ENCODE measurements at places on chromosomes 3 and 15.
A peak's percentile ranks its signal among the peaks of the same experiment; 100 is the strongest.

- no peak for DNase-seq
These were observed 297.2 kb downstream of the ARPP21 start for GRCh38 chr3:35936571-35936970.

GRCh38 chr3:107818025-107818424 is 272.8 kb downstream of the CD47 start:
- no peak for DNase-seq

GRCh38 chr15:41558400-41559238 is at the start of gene TYRO3:
TYRO3 (plus strand) TSS chr15:41559212; CDS start chr15:41559258, 46 bp downstream.
- DNase-seq: peak; percentile 41

DNA sequence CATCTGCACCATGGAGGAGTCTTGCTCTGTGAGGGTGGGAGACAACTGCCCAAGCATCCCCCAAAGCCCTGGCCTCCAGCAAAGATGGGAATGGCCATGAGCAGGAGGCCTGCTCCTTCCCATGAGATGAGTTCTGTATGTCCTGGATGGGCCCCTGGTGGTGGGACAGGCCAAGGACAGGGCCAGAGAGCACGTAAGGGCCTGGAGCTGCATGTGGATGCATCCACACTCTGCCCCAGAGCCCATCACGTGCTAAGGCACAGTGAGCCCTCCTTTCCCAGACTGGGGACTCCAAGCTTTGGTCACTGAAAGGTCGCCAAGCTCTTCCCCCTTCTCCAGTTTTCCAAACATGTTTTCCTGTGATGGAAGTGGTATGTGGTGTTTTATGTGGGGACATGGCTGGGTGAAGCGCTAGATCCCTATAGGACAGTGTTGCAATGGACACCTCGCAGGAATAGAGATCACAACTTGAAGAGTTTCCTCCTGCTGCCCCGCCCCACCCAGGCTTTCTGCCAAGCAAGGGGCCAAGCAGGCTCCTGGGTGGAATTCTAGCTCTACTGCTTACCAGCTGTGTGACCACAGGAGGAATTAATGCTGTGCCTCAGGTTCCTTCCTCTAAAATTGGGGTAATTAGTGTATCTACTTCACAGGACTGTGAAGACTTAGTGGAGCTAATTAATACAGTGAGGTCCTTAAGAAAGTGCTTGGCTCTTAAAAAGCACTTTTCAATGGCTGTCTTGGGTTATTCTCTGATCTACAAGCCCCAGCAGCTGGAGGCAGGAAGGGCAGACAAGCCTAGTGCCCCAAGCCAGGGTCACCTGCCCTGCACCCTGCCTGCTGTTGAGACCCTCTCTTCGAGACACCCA is 106.4 kb upstream of the RPL32 start:
- peak; percentile 26 for DNase-seq

DNA sequence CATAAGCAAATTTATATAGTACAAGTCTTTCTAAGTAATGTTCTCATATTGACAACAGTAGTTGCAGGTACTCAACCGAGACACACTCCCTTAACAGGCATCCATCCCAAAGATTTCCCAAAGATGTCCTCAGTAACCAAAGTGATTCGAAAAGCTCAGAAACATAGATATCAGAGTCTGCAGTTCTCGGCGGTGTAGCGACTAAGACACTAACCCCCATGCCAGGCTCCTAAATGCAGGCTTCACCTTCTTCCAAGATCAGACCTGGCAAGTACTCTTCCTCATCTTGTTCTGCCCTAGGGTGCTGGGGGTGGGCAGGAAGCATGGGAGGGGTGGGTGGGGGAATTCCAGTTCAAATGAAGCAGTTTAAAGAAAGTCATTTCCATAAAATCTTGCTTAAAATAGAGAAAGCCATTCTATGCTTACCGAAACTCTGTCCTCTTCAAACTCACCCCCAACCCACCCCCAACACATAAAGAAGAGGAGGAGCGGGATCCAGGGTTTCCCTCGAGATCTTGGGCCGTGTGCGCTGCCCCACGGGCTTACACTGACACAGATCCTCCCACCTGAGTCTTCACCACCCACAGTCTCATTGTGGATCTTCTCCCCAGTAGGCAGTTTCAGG is 59.0 kb upstream of the BCL6 start:
- DNase-seq: no peak

- DNase-seq: peak; percentile 10
These were observed 336.0 kb upstream of the TRIM42 start for GRCh38 chr3:140341817-140342403.

- DNase-seq: no peak
These were observed 28.1 kb downstream of the C3orf80 start for GRCh38 chr3:160253298-160253697.

- DNase-seq: no peak
These were observed 172 bp downstream of the ITPKA start for GRCh38 chr15:41493902-41494189.

DNA sequence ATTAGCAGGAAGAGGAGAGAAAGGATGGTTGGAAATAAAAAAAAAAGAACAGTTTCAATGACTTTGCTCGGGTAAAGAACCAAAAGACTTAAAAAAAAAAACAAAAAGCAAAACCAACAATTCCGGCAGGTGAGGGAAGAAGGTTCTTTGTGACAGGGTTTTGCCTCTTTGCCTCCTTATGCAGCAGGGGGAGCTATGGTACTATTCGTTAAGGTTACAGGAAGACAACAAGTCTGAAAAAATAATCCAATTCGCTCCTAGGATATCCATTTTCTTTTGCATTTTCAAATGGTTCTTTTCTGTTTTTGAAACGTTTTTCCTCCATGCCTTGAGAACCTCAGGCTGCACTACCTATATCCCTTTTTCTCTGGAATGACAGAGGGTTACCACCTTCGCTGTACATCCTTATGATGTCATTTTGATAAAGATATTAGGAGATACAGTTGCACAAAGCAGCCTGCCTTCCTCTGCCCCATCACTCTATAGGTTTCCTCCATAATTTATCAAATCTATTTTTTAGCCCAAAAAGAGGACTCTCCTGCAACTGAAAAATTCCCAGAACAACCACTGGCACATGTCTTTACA is 55.0 kb downstream of the CFAP20DC start:
- peak; percentile 44 for DNase-seq

- DNase-seq: no peak
These were observed 2.1 kb upstream of the RHO start for GRCh38 chr3:129526121-129526900.

- no peak for DNase-seq
These were observed 254.1 kb upstream of the ZNF717 start for GRCh38 chr3:76039431-76039830.

Measured in ELF-1 (cell line).